Memory B cell (primary cell): ENCODE measurements at places on chromosomes 7 and 10.

DNA sequence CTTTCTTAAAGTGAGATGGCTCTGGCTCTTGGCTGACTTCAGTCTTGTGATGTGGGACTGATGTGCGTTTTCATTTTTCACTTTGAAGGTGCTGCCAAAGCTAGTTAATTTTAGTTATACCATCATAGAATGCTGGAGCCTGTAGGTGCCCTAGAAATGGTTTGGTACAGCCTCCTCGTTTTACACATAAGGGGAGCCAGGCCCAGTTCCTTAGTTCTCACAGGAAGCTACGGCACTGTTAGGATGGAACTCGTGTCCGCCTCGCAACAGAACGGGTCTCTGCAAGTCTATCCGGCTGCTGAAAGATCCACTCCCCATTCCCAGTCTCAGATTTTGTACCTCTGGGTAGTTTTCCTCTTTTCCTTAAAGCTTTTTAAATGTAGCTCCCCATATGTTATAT is 173.2 kb upstream of the PRPS1L1 start:
- H3K27me3 ChIP-seq, result no peaks in the 10 kb centered on the region
- DNase-seq, result no peak
- peaks cover 17% of the 10 kb centered on the region for H3K4me1 ChIP-seq
- no peak overlapping the region for H3K27ac ChIP-seq

DNA sequence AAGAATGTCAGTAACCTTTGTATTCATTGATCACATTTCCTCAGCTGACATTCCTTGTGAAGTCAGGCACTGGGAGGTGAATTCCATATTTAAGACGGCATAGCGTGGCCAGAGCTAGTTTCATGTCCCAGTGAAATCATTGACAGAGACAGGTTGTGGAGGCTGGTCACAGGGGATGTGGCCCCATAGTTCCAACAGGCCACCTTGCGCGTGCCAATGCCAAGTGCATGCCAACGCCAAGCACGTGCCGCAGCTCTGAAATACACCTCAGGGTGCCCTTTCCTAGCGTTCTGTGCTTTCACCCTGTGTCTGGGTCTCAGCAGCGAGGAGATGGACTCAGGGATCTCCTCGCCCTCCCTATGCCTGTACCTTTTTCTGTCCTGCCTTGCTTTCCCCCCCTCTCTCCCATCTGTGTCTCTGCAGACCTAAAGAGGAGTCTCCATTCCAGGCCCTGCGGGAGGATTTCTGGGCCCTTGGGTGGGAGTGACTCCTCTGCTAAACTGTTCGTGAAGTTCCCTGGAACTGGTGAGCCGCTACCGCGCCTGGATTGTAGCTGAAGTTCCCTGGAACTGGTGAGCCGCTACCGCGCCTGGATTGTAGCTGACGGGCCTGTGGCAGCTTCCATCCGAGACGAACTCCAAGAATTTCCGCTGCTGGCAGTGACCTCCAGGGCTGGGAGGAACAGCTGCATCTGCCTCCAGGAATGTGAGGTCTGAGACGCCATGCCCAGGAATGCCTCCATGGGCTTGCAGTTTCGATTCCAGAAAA is 19.7 kb downstream of the AQP1 start:
- DNase-seq, result no peak
- H3K36me3 ChIP-seq, result no peaks in the 10 kb centered on the region
- no peaks in the 10 kb centered on the region for H3K4me1 ChIP-seq
- H3K4me3 ChIP-seq, result no peak overlapping the region

GRCh38 chr7:141144921-141145629 is 71.2 kb downstream of the TMEM178B start:
- H3K4me3 ChIP-seq, result no peak overlapping the region
- H3K27ac ChIP-seq, result no peak overlapping the region
- no peaks in the 10 kb centered on the region for H3K27me3 ChIP-seq
- no peak for DNase-seq
- no peaks in the 10 kb centered on the region for H3K4me1 ChIP-seq
- no peaks in the 10 kb centered on the region for H3K36me3 ChIP-seq

GRCh38 chr7:151342811-151343210 is 1.2 kb downstream of the NUB1 start:
- H3K27me3 ChIP-seq, result no peaks in the 10 kb centered on the region
- peaks cover 6% of the 10 kb centered on the region for H3K36me3 ChIP-seq
- H3K4me3 ChIP-seq, result peak overlapping the region; percentile 55

GRCh38 chr7:84786073-84786472 is 400.8 kb downstream of the SEMA3D start:
- no peak overlapping the region for H3K27ac ChIP-seq
- no peak overlapping the region for H3K4me3 ChIP-seq
- H3K27me3 ChIP-seq, result no peaks in the 10 kb centered on the region
- DNase-seq, result no peak
